ENCODE measurements at places on chromosomes 1 and 21.

- no peak for DNase-seq
Measured at GRCh38 chr1:35572296-35572695, 818 bp upstream of the TFAP2E start.

- DNase-seq = no peak
Measured at GRCh38 chr1:227808566-227808965, 6.9 kb upstream of the PRSS38 start.

GRCh38 chr1:228448372-228448771, 31.7 kb upstream of the TRIM17 start:
- no peak for DNase-seq

DNA sequence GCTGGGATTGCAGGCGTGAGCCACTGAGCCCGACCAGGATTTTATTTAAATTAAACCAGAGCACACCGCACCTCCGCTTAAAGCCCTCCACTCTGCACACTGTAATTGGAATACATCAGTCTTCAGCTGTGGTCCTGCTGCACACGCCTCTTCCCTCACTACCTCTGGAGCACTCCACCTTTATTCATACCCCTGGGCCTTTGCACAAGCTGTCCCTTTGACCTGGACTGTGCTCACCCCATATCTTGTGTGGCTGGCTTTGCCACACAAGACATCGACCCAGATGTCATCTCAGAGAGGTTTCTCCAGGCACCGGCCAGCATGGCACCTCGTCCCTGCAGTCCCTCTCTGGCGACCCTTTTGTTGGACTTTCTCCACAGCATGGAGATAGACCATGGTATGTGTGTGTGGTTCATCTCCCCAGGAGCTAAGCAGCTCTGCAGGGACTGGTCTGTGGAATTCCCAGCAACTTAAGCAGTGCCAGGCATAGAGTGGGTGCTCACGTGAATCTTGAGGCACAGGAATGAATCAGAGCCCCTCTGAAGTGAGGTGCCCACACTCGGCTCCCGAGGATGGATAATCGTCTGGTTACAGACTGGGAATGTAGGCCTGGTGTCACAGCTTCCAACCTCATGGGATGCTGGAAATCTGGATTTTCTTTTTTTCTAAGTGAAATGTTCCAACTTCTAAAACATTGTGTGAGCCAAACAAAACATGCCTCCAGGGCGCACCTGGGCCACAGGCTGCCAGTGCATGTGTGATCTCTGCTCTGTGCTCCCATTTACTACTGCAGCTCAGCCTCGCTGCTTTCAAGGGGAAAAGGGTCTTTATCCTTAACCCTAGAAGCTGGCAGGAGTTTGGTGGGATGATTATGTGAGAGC, 61.9 kb downstream of the EVA1C start:
- DNase-seq = no peak

DNA sequence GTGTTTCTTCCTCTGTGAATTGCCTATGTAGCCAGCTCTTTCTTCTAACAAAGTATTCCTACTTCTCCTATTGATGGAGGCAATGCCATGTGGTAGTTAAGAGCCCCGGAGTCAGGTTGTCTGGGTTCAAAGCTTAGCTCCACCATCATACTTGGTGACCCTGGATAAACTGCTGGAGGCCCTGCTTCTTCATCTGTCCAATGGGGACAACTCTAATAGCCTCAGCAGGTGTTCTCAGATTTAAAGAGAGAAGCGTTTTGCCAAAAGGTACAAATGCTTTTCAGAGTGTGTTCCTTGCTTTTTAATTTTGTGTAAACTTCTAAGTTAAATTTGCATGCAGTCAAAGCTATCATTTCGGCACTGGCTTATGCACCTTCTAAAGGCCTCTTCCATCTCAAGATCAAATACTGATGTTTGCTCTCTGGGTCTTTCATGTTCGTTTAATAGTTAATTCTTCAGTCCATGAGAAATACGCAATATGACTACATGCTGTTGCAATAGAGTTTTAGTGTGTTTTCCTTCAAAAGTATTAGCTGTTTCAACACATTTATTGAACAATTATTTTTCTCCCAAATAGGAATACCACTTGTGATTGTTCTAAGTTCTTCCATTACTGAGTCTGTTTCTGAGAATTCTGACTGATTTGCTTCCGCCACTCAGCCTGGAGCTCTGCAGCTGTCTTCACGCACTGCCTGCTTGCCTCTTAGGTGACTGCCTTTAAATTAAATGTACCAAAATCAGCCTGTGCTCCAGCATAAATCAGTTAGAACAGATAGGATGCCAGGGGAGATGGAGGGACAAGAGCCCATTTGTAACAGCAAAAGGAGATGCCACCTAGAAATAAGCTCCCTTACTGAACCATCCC, 75.6 kb downstream of the CAPZB start:
- no peak for DNase-seq

DNA sequence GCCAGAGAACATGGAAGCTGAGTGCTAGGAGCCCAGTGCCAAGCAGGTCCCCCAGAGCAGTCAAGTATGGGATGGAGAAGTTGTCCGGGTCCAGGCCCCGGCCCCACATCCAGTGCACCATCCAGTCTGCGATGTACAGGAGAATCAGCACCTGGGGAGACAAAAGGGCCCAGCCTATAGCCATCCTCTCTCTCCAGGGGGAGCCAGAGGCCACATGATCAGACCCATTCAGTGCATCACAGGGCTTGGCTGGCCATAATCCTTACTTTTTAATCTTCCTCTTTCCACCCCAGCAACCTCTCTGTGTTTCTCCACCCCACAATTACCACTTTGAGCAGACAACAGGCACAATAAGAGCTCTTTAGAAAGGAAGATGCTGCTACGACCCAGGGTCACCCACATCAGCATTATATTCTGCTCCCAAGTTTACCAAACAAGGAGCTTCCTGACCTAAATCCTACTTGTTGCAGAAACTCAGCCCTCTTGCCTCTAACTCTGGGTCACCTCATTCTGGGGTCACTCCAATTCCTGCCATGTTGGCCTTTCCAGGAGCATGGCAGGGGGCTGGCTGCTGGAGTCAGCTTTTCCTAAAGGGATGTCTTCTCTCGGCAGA, 16.4 kb upstream of the RAB29 start:
- DNase-seq = no peak

DNA sequence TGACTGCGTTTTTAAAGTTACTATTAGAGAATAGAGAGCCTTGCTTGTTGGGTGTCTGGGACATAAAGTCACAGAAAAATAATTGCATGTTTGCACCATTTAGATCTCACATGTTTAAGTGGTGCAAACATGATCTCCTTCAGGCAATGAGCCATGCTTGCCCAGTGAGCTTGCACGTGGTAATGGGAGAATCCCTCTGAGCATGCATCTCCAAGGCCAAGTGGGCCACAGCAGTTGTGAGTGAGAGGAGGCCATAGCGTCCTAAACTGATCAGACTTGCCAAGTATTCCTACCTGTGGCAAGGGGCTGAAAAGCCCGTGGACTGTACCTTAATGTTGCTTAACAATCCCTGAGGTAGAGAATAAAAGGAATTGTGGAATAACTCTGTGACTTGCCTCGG, 158.3 kb downstream of the PLA2G4A start:
- no peak for DNase-seq

- DNase-seq = no peak
Measured at GRCh38 chr1:37714226-37714625, 21.9 kb downstream of the CDCA8 start.

DNA sequence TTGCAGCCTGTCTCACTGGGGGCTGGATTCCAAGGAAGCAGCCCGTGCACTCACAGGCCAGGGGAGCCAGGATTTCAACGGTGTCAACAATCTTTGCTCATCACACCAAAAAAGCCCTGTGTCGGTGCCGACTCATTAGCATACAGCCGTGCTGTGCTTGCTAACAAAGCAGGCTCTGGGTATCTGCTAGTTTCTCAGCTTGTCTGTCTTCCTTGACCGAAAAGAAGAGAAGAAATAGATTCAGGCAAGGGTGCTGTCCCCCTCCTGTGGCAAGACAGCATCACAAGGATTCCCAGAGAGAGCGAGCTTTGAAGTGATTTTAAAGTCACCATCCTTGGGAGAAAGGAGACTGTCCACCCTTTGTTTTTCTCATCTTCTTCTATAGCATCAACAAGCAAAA, 214.7 kb downstream of the SDCCAG8 start:
- no peak for DNase-seq

DNA sequence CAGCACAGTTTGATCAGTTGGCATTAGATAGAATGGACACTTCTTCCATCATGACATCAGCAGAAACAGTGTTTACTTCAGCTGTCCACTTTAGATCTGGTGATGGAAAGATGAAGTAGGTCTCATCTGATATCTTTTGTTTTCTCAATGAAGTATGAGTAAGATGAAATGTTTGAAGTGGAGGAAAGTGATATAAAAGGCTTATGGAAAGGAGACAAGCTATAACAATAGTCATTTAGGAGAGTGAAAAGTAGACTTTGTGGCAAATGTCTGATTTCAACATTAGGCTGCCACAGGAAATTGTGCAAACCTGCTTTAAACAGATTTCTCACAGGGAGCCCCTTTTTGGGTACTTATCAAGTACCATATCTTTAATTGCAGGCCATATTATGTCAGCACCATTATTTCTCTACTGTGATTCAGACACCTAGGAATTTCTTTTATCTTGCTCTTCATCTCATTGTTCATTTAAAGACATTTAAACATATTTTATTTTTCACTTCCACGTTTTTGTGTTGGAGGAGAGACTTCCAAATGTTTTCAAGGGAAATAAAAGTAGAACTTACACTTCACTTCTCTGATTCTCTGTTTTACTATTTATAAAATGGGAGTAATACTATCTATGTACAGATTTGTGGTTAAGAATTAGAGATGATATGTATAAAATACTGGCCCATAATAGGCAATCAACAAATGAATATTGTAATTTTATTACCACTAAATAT, 18.1 kb downstream of the PDC start:
- no peak for DNase-seq

DNA sequence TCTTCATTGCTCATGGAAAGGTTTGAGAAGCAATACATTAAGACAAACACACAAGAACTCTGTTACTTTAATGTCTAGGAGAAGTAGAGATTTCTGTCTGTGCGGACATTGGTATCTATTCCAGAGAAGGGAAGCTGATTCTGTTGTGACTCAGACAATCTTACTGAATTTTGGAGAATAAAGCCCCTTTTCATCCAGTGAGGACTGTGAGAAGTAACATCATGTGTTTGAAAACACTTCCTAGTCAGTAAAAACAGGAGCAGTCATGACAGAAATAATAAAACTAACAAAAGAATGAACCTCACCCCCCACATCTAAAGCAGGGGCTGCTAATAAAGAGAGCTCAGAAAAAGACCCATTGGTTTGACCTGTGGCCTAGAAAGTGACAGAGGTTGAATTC, 46.6 kb downstream of the NEK7 start:
- no peak for DNase-seq

DNA sequence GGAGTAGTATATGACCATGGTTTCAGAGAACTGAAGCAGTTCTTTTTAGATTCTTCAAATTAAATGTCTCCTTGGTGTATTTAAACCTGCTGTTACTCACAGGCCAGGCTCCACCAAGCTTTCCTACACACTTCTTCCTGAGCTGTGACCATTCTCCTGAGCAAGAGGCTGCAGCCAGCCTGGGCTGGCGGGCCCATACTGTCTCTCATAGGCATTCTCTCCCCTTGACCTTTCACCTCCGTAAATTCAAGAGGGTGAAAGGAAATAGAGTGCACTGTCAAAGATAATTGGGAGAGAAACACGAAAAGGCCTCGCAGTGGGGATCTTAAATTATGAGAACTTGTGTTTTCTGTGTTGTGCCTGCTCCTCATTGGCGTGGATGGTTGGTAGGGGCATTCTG, 2.3 kb downstream of the ARF1 start:
- no peak for DNase-seq

GRCh38 chr1:67535474-67535873, 105.3 kb upstream of the SERBP1 start:
- peak; percentile 2 for DNase-seq

DNA sequence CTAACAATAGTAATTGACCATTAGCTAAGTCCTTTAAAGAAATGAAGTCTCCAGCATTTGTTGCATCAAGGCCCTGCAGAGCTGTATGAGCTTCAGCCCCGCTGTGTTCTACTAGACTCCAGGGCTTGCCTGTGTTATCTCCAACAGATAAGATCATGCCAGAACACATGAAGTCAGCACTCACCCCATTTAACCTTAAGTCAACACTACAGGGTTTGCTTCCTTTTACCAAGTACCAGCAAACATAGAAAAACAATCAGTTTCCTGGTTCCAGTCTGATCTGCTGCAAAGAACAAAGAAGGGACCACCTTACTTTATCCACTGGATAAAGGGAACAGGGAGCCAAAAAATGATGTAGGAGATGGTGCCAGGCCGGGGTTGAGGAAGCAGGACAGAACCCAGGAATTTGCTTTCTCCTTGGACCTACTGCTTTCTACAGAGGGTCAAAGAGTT, 41.3 kb upstream of the ENAH start:
- DNase-seq = no peak

DNA sequence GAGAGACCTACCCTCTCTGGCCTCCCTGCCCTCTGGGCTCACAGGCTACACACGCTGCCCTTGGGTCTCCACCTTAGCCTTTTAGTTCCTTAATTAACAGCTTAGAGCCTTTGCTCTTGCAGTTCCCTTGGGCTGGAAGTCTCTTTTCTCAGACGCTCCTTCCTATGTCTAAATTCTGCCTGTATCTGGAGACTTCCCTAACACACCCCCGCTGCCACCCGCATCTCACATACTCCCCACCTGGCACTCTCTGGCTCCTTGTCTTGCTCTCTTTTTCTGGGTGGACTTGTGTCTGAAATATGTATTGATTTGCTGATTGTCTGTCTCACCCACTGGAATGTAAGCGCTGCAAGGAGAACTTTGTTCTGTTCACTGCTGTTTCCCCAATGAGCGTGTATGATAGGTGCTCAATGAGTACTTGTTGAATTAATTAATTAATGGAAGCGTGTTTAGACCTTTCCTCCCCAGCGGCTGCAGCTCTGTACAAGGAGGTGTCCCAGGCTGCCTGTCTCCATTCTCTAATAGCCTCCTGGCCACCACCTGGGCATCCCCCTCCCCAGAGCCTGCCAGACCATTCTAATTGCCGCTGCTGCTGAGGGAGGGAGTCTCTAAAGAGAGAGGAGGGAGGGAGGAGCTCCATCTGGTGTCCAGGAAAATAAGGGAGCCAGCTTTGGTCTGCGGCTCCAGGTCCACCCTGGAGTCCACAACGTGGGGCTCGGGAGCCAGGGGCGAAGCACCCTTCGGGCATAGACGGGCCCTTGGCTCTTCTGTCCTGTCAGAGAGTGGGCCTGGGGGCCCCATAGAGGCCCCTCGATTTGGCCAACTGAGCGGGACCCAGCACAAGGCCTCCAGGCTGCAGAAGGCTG, 95.4 kb downstream of the RNF220 start:
- no peak for DNase-seq

DNA sequence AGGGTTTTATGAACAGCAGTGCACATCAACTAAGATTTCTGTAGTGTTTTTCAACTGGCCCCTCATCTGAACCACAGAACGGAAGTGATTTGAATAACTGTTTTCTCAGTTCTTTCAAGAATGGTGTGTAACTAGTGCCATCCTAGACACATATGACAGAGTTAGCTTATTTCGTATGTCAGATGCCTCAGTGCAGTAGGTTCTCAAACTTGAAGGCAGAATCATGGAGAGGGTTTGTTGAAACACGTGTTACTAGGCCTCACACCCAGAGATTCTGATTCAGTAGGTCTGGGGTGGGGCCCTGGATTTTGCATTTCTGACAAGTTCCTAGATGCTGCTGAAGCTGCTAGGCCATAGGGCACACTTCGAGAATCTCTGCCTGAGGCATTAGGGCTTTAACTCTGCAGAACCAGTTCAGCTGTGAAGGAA, 49.0 kb downstream of the SCCPDH start:
- no peak for DNase-seq

All from activated CD4-positive, CD25-positive, alpha-beta regulatory T cell treated with anti-CD3 and anti-CD28 coated beads, Interleukin-2, amount 50 U/mL, for 16 hours (primary cell).